ENCODE measurements at places on chromosomes 6 and 20.

DNA sequence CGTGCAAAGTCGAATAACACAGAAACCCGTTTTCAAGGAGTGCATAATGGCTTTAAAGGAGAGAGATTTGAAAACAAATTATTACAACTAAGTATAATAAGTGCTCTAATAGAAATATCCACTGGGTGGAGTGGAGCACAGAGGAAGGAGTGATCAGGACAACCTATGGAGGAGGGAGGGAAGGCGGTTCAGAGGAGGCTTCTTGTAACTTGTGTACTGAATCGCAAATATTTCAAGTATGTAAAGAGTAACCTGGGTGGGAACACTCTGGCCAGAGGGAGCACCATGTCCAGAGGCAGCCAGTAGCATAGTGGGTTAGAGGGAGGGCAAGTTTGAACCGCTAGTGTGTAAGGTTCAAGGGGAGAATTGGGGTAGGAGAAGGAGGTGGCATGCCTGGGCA lies 21.6 kb upstream of the TNFAIP3 start:
- no peak for DNase-seq

GRCh38 chr6:31918069-31918720 lies 9.3 kb upstream of the C2 start:
- DNase-seq, result no peak

GRCh38 chr6:17987697-17988421 lies 424 bp upstream of the KIF13A start:
- no peak for DNase-seq

DNA sequence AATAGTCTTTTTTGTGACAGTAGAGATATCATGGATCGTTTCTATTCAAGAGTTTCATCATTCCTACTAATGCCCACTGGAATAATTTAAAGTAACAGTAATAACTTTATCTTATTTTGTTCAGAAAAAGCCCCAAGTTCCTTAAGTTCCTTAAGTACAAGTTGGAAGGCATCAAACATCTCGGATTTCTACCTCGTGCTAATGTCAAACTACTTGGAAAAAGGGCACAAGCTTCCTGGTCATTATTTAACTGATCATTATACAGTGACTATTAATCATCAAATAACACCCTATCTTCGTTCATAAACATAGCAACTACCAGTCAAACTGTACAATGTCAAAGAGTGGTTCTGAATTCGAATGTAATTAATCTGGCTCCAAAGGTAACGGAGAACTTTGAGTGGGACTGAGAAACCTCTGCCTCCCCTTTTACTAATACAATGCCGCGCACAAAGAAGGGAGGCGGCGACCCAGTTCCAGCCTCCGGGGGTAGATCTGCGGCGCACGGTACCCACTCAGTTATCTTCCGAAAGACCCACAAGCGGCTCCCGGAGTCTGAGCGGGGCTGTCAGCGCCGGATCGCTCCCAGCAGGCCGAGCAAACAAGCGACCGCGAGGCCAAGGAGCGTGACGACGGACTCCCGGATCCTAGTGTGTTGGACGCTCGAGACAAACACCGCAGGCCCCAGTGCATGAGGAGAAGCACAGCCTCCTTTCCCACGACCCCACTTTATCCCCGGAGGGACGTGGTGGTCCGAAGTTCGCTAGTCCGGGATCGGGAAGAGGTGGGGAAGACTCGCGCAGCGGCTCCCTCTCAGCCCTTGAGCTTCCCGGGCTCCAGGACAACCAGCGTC lies 716 bp downstream of the SHPRH start:
- DNase-seq, result peak; percentile 16

DNA sequence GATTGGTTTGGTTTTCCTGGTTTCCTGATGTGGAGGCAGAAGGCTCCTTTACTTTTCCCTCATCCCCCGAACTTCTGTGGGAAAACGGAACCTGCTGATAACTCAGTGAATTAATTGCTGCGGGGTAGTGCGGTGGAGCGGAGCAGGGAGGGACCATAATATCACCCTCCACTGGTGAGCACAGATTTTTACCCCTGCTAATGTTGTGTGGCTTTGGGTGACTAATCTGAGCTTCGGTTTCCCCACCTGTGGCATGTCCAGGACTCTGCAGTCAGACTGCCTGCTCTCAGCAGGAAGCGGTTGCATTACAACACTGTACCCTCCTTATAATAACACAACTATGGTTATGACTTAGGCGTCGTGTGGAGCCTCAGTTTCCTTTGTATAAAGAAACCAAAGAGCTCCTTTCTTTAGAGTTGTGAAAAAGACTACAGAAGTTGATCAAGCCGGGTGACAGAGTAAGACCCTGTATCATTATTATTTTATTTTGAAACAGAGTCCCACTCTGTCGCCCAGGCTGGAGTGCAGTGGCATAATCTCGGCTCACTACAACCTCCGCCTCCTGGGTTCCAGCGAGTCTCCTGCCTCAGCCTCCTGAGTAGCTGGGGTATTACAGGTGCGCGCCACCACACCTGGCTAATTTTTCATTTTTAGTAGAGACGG lies 2.2 kb upstream of the ID1 start:
- peak; percentile 10 for DNase-seq

Data from stimulated activated CD8-positive, alpha-beta memory T cell treated with anti-CD3 and anti-CD28 coated beads, Interleukin-12 subunit alpha, Interleukin-12 subunit beta, amount 100 ng/mL, for 1 hour (primary cell).